ENCODE measurements at places on chromosomes 4 and X.

DNA sequence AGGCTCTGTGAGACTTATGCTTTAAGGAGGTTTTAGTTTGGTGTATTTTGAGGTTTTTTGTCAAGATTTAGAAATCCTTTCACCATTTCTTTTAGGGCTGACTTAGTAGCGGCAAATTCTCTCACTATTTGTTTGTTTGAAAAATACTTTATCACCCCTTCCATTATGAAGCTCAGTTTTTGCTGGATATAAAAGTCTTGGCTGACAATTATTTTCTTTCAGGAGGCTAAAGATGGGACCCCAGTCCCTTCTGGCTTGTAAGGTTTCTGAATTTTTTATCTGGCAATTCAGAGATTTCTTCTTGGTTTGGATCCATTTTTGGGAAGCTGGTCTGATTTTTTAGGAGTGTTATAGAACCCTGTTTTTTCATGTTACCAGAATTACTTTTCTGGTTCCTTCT, 88.5 kb downstream of the ACTRT1 start:
- DNase-seq: no peak

DNA sequence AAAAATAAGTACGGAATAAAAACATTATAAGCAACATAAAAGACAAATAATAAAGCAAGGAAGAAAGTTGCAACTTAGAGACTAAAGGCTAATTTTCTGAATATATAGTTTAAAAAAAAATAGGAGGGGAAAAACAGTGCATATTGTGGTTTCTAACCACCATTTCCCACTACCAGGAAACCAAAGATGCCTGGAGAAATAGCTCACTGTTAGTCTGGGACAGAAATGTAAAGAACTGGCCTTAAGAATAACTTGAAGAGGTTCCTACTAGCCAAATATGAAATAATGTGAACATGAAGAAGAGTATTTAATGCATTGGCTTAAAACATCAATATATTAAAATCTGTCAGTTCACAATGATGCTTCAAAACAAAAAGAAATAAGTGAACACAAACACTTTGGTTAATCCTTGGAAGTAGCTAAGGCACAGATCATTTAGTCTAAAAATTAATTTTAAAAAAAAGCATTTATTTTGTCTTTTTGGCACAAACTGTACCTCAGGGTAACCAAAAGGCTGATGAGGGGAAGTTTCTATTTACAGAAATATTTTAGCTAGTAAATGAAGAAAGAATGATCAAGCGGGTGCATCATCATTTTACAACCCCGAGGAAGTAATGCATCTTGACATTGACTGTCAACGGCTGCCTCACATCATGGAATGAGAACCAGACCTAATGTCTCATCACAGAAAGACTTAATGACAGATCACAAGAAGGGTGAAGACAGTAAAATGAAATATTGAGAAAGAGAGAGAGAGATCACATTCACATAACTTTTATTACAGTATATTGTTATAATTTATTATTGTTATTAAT, 297.2 kb upstream of the LDB2 start:
- DNase-seq: no peak

DNA sequence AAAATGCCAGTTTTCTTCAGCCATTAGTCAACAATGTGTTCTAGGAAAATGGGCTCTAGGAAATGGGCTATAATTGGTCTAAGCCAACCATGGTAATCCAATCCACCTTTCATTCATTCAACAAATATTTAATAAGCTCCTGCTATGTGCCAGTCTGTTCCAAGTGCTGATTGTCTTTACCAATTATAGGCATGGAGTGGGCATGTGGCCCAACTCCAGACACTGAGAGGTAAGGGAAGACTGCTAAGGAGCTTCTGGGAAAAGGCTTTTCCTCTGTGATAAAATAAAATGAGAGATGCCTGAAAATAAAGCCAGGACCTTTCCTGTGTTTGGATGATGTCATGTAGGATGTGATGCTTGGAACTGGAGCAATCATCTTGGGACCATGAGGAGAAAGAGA, 43.3 kb downstream of the HOPX start:
- no peak for DNase-seq

GRCh38 chr4:80592950-80593349, 257.4 kb downstream of the CFAP299 start:
- no peak for DNase-seq

GRCh38 chrX:68821616-68822015, 7.2 kb upstream of the EFNB1 start:
- no peak for DNase-seq

DNA sequence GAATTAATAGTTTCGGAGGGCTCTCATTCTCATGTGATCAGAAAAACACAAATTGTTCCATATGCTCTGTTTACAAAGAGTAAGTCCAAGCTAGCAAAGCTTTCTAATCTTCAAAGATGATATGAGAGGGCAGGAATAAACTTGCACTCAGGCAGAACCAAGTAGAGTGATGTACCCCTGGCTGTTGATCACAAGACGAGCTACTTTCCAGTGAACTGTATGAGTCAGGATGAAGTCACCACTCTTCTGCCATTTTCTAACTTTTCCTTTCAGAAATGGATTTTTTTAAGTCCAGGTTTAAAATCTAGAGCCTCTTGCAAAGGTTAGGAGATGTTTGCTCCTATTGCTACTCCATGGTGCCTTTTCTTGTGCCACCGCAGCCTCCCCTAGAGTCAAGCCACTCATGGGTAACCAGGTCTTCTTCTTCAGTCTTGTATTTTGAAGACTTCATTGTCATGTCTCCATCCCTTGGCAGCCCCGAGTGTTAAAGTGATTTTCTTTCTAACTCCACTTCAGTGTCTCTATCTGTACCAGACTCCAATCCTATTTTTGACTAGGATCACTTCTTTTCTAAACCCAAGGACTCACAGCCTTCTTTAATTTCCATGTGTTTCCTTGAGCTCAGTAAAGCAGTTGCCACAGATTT, 171.9 kb upstream of the GALNT7 start:
- no peak for DNase-seq

GRCh38 chrX:19682712-19683331, 167.5 kb upstream of the MAP3K15 start:
- peak; percentile 50 for DNase-seq

DNA sequence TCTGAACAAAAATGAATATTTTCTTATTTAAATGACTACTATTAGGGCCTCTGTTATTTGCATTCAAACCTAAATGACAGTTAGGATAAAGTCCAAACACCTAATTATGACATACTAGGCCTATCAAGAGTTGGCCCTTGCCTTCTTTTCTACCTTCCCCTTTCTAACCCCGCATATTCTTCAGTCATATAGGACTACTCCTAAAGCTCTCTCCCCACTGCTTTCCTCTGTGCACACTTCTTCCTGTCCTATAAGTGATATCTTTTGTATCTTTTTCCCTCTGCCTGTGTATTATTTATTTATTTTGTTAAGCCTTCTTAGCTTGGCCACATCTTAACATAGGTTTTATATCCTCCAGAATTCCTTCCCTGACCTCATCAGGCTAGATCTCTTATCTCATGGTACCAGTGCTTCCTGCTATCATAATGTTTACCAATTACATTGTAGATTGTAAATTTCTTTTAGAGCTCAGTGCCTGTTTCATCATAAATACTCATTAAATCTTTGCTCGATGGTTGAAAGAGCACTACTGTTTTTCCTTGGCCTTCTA, 22.5 kb downstream of the ERVMER34-1 start:
- DNase-seq: no peak

GRCh38 chrX:40570346-40571093, 10.2 kb upstream of the ATP6AP2 start:
- no peak for DNase-seq

DNA sequence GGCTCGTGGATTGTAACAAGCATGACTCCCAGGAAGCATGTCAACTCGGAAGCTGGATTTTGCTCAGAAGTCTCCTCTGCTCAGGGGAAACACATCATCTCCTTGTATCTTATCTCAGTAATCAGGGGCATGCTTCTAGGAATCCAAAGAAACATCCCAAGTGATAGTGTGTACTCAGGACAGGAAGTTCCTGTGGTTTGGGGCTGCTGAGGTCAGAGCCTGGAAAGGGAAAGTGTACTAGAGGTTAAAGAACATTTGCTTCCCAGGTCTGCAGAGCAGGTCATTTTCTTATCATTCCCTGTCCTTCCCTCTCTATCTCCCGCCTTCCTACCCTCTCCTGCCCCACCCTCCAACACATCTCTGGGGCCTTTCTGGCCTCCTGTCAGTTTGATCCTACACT, 38.8 kb downstream of the SLC34A2 start:
- no peak for DNase-seq

- DNase-seq: peak; percentile 60
Measured at GRCh38 chr4:168832763-168833575, 177.1 kb downstream of the CBR4 start.

- no peak for DNase-seq
Measured at GRCh38 chr4:185379326-185380295, 16.1 kb downstream of the LRP2BP start.

DNA sequence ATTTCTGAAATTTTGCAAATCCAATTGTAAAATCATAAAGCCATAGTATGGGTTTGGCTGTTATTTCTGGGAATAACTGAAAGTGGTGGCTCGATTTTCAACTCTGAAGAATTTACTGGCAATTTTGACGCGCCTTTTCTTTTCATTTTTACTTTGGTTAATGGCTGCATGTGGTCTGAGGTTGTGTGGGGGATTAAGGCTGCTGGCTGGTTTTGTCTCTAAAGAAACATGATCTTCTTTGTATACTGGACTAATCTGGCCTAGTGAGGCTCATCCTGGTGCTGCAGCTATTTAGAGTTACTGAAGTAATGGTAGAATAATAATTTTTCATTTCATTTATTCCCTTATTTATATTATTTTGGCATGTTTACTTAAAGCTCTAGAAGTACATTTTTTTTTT, 164.0 kb downstream of the RNF150 start:
- no peak for DNase-seq

- DNase-seq: no peak
Measured at GRCh38 chrX:16658284-16658683, 8.3 kb downstream of the S100G start.

DNA sequence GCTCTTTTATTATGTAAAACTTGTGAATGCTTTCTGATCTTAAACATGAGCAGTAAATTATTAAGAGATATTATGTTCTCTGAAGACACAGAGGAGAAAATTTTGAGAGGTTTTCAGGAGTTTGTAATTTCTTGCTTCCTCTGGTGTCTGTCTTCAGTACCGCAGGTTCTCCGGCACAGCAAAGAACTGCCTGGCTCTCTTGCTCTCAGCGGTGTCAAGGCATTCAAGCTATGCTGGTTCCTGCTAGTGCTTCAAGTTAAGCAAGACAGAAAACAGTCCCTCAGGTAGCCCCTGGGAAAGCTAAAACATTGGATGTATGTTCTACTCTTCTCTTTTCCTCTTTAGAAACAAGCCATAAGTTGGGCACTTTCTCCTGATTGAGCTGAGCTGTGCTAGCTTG, 120.2 kb upstream of the CENPE start:
- no peak for DNase-seq

- DNase-seq: no peak
Measured at GRCh38 chrX:38236901-38237615, 16.4 kb upstream of the SRPX start.

DNA sequence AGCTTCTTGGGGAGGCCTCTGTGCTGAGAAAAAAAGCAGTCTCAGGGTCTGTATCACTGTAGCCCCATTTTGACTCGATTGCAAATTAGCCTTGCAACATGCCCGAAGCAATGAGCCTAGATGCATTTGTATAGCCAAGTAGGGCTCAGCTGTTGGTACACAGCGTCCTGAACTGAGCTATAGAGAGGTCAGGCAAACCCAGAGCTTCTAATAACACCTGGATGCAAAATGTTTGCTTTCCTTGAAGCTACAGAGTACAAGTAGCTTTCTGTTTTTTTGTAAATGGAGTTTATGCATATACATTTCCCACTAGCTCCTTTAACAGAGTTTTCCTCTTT, 87.8 kb downstream of the PLAC1 start:
- no peak for DNase-seq

DNA sequence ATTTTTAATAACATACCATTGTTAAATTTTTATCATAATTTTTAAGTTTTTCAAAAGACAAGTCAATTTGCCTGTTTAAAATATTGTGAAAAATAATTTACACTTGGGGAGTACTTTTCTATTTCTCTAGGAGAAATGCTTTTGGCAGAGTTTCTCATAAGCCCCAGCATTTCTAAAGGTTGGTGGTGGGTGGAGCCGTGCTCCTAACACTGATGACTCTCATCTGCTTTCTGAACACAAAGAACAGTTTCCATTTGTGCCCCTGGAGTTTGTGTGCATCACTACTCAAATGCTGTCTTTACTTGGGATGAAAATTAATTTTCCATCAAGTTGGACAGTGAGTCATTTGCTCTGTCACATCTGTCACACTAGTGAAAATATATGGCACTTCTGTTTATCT, 57.6 kb downstream of the TNIP2 start:
- no peak for DNase-seq

DNA sequence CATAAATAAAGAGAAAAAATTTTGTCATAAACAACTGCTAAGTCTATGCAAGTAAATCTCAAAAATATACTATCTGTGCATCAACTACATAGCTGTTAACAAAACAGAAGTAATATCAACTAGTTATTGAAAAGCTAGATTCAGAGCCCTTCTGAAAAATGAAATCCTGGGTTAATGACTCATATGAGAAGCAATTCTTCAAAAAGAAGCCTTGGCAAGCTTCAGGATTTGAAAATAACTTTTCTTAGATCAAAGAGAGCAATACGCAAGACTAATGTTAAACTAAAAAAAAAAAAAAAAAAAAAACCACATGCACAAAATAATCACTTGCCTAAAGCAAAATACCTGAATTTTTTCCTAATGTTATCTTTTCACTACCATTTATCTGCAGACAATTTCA, 566.1 kb upstream of the BOD1L1 start:
- no peak for DNase-seq

DNA sequence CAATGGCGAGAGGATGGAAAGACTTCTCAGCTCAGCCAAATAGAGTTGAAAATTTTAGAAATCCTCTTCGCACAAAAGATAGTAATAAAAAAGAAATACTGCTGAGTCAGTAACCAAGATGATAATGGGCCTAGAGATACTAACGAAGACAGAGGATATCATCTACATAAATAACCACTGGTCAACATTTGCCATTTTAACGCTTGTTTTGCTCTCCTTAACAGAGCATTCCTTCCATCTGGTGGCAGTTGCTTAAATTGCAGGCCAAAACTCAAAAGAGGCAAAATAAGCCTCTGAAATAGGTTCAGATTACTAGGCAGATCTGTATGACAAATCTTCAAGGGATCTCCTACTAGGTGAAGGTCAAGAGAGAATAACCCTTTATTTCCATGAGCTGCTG, 51.7 kb upstream of the MCF2 start:
- DNase-seq: peak; percentile 20

- no peak for DNase-seq
Measured at GRCh38 chrX:82748906-82749505, 759.1 kb upstream of the POU3F4 start.

GRCh38 chr4:150619042-150619441, 37.1 kb downstream of the MAB21L2 start:
- DNase-seq: no peak

- DNase-seq: no peak
Measured at GRCh38 chrX:153450114-153450948, 4.5 kb upstream of the TREX2 start.

Data from testis (tissue), 5 donors.